ENCODE measurements at places on chromosomes 1 and 21.
A peak's percentile ranks its signal among the peaks of the same experiment; 100 is the strongest.

DNA sequence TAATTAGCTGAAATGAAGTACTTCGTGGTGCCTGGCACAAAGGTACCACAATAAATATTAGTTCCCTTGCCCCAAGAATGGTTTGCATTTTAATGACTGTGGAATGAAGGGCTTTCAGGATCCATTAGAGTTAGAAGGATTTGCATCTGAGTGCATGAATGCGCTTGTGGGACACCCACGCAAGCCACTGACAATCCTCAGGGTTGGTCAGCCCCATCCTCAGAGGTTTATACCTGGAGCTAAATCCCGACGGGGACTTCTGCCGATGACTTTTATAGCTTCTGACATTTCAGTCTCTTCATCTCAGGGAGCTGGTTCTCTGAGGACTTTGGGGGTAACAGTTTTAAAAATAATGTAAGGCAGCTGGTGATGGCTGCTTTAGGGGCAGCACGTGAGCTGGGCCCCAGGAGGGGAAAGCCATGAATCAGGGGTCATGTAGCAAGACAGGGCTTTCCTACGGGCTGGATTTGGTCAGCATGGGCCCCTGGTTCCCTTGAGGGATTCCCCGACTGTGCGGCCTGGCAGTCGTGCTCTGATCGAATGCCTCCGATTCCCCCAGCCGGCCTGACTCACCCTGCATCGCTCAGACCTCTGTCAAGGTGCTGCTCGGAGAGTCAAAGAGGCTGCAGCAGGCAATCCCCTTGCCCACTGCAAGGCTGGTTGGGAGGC is 20.8 kb upstream of the IL10 start:
- DNase-seq, result no peak

DNA sequence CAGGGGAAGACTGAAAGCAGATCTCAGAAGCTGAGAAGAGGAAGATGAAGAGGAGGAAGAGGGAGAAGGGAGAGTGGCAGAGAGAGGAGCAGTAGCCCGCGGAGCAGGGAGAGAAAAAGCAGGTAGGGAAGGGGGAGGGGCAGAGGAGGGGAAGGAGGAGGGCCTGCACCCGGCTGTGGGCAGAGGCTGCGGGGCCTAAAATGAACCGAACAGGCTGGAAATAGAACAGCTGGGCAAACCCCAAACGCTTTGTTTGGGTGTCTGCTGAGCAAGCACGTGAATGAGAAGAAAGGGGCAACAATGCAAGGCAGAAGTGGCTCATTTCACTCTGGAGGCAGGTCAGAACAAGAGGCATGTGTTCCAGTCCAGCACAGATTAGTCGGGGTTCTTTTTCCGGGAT is 33.5 kb downstream of the KCNC4 start:
- DNase-seq, result peak; percentile 31

DNA sequence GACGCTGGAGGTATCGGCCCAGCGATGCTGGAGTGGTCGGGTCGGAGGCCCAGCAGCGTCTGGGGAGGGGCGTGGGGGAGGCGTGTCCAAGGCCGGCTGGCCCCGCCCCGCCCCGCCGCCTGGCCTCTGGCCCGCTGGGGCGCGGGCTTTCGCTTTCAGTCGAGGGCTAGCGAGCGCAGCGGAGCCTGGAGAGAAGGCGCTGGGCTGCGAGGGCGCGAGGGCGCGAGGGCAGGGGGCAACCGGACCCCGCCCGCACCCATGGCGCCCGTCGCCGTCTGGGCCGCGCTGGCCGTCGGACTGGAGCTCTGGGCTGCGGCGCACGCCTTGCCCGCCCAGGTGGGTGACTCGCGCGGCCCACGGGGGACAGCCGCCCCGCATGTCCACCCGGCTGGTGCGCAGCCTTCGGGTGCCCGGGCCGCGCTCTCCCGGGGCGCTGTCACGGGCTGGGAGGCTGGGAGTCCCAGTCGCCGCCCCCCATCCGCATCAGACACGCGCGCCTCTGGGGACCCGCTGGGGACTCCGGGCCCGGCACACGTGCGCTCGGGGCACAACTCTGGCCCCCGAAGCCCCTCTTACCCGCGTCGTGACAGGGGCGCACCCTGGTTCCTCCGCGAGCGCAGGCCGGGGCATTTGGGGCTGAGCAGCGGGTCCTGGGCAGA is at the start of gene TNFRSF1B:
Gene TNFRSF1B (plus strand): TSS at position 158 of the 659 bp plus-strand sequence. CDS start 101 bp downstream, at position 259.
- DNase-seq, result peak; percentile 91

DNA sequence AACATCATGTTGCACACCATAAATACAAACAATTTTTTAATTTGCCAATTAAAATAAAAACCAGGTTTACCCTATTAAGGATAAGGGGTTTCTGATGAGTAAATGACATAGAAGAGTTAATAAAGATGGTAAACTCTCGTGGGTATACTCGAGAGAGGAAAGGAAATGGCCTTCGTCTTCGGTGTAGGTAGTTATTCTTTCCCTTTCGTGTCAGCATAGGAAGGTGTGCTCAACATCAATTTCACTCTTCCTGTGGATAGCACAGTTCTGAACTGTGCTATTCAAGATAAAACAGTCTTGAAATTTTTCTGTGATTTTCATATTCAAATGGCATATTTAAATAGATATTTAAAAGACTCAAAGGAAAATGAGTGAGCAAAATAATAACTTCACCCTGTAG is 98.2 kb downstream of the RGL1 start:
- DNase-seq, result no peak

- peak; percentile 48 for DNase-seq
Measured at GRCh38 chr1:33331444-33332356, 10.8 kb upstream of the A3GALT2 start.

GRCh38 chr1:192538407-192539296 is 36.9 kb upstream of the RGS1 start:
- no peak for DNase-seq

DNA sequence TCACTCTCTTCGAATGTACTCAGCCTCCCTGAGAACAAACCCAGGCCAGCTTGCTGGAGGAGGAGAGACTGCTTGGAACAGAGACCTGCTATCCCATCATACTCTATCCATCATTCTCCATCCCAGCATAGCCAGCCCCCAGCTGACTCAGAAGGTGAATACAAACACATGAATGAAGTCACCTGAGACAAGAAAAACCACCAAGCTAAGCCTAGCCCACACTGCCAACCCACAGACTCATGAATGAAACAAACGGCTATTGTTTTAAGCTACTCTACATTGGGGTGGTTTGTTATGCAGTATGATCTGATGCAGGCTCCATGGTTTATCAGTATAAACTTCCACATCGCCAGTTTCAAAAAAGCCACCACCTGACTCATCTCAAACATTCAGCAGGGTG is 395.6 kb downstream of the SETD4 start:
- DNase-seq, result no peak

GRCh38 chr1:214028095-214028494 is 40.3 kb downstream of the PROX1 start:
- DNase-seq, result no peak

GRCh38 chr1:230260831-230261230 is 165.3 kb downstream of the PGBD5 start:
- DNase-seq, result no peak

DNA sequence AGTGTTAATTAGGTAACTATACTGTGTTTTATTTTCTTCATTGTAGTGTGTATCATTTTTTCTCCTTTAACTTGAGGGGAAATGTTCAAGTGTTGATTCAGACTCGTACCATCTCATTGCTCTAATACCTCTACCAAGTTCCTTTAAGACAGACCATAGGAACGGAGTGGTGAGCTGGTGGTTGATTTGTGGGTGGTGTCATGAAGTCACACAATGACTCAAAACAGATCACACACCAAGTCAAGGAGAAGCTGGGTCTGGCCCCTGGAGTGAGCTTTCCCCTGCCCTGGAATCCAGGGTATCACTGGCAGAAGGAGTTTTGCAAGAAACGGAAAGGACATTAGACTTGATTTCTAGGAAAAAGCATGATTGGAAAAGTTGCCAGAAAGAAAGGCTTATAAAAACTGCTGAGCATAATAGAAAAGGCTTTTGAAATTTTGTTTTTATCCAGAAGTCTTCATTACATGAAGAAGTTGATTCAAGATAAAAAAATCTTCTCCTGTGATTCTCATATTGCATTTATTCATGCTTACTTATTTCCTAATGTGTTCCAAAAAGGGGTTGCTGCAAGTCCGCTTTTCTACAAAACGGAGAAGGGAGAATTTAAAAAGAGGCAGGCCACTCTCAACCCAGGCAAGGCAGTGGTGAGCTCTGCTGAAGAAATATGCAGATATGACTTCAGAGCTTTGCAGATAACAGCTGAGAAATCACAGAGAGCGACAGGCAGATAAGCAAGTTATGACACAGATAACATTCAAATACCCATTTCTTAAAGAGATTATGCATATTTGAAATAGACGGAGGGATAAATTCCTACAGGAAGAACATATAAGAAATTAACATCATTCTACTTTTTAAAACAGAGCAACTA is 79.7 kb downstream of the TBX19 start:
- DNase-seq, result no peak

Data from activated effector memory CD4-positive, alpha-beta T cell treated with anti-CD3 and anti-CD28 coated beads, Interleukin-2, amount 50 U/mL, for 16 hours (primary cell).